Activated T-cell treated with anti-CD3 and anti-CD28 coated beads, Interleukin-2, amount 50 U/mL, for 72 hours (primary cell): ENCODE measurements at places on chromosomes 11 and 22. TPM values are rescaled to one million over a fixed set of nuclear protein-coding genes. Genes with fewer than 3 reads are reported as not detected.

PLEKHA7 gene
- total RNA-seq: 6.5 TPM

NRXN2 gene
- 0.37 TPM for total RNA-seq

OR52N4 gene
- 1.4 TPM for total RNA-seq

ATG16L2 gene
- total RNA-seq: 55.8 TPM

C11orf52 gene
- not detected for total RNA-seq

RFPL2 gene
- 0.50 TPM for total RNA-seq

HOATZ gene
- not detected for total RNA-seq

CREB3L1 gene
- not detected for total RNA-seq

CTNND1 gene
- 10.6 TPM for total RNA-seq

NUMA1 gene
- total RNA-seq: 163 TPM

TRMT112 gene
- 145 TPM for total RNA-seq

GRM5 gene
- not detected for total RNA-seq

HEPHL1 gene
- not detected for total RNA-seq

CD151 gene
- total RNA-seq: 35.4 TPM

MFRP gene
- total RNA-seq: not detected

ATL3 gene
- total RNA-seq: 42.6 TPM

YPEL4 gene
- 1.1 TPM for total RNA-seq

MUC5AC gene
- total RNA-seq: not detected

MMP12 gene
- not detected for total RNA-seq

UPK3A gene
- not detected for total RNA-seq

TENM4 gene
- total RNA-seq: not detected

UPK2 gene
- total RNA-seq: 1.2 TPM

ARRB1 gene
- 18.3 TPM for total RNA-seq

ZW10 gene
- total RNA-seq: 16.6 TPM

CRYBB2 gene
- 0.51 TPM for total RNA-seq

SYT13 gene
- total RNA-seq: not detected

APOBEC3H gene
- total RNA-seq: 24.4 TPM
